CD4-positive, alpha-beta T cell treated with Interleukin-4 for 1 hour (primary cell): ENCODE measurements at places on chromosomes 12 and 14.

DNA sequence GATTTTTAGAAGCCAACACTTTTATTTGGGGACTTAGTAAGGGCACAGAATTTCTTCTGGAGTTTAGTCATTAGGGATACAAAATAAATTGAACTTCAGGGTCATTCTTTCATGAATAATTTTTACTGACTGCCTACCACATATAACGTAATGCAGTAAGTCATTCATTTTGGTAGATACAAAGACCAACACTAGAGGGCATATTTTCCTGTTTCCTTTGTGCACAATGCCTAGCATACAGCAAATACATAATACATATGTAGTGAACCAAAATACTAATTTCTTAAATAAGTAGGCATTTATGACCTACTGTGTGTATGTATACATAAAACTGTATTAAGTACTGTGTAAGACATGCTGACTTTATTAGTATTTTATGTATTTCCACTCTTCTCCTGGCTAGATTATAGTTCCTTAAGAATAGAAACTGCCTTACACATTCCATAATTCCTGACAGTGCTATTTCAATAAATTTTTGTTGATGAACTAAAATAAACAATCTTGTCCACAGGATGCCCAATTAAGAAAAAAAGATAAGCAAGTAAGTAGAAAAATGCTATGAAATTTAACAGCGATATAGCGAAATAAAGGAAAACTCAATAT is 47.9 kb downstream of the PPP1R12A start:
- no peak for DNase-seq

DNA sequence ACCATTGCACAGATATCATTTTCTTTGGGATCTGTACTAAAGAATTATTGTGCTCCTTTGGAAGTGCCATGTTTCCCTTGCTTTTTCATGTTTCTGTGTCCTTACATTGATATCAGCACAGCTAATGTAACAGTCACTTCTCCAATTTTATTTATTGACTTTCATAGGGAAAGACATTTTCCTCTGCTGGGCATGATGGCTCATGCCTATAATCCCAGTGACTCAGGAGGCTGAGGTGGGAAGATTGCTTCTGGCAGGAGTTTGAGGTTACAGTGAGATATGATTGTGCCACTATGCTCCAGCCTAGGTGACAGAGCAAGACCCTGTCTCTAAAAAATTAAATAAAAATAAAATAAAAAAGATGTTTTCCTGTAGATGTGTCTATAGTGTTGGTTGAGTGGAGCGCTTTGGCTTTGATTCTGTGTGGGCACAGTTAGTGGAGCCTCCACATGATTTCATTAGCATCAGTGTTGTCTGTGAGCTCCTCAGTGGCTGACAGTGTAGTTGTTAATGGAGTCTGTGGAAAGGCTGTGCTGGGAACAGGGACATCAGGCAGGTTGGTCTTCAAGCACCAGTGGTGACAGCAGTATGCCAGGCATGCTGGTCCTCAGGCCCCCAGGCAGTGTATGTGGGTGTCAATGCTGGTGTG is 7.4 kb downstream of the OAS2 start:
- DNase-seq = no peak

DNA sequence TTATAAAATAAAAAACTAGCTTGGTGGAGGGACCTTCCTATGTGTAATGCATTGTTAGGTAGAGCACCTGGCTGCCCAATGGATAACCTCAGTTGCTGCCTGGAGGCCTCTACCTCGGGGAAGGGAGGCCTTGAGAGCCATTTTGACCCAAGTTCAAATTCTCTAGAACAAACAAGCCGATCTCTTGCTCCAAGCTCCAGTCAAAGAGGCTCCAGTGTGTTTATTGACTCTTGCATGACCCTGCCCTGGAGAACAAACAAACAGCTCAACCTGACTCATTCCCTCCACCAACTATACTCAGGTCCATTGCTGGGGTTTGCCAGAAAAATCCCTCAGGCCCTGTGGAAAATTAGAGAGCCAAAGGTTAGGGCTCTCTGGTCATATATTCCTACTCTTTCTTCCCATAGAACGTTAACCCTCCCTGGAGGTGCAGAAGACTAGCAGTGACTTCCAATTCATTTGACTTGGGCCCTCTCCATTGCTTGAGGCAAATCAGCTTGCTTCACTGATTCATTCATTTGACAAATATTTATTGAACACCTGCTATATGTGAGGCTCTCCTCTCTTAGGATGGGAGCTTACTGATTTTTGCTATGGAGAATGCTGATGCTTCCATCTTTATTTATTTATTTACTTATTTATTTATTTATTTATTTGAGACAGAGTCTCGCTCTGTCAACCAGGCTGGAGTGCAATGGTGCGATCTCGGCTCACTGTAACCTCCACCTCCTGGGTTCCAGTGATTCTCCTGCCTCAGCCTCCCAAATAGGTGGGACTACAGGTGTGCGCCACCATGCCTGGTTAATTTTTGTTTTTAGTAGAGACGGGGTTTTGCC is 73.7 kb upstream of the CISTR start:
- DNase-seq = no peak

- DNase-seq = no peak
Observed at GRCh38 chr12:81347404-81347803, 269.5 kb downstream of the ACSS3 start.

- no peak for DNase-seq
Observed at GRCh38 chr12:116160231-116160630, 117.3 kb downstream of the MED13L start.

GRCh38 chr14:95480887-95481226 is 35.6 kb downstream of the SYNE3 start:
- no peak for DNase-seq
